ENCODE measurements at places on chromosomes 1 and 21. TPM values are rescaled to one million over a fixed set of nuclear protein-coding genes. Genes with fewer than 3 reads are reported as not detected.

CELA3A gene
- 0.26 TPM for polyA plus RNA-seq

KANK4 gene
- 0.10 TPM for polyA plus RNA-seq

SMPDL3B gene
- polyA plus RNA-seq, result 17.0 TPM

SLC50A1 gene
- polyA plus RNA-seq, result 114 TPM

LCE3D gene
- polyA plus RNA-seq, result not detected

COL9A2 gene
- polyA plus RNA-seq, result 12.1 TPM

- DNase-seq, result peak; percentile 84
Measured at GRCh38 chr1:153536012-153536670, 350 bp upstream of the S100A6 start.

GRCh38 chr1:212970085-212970484, 19.7 kb downstream of the VASH2 start:
- no peak for DNase-seq

GRCh38 chr1:153122831-153123421, 9.6 kb upstream of the SPRR2F start:
- peak; percentile 4 for DNase-seq

DNA sequence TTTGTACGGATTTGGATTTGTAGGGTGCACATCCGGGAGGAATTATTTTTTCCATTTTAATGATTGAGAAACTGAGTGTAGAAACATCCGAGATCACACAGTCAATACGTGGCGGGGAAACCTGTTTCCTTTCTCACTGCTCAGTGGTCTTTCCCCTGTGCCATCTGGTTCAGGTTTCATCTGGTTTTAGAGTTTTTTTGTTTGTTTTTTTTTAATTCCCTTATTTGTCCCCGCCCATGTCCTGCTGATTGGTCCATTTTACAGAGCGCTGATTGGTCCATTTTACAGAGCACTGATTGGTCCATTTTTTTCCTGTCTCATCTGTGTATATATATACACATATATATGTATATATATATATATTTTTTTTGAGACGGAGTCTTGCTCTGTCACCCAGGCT, 6.0 kb downstream of the TRPM2 start:
- no peak for DNase-seq

DNA sequence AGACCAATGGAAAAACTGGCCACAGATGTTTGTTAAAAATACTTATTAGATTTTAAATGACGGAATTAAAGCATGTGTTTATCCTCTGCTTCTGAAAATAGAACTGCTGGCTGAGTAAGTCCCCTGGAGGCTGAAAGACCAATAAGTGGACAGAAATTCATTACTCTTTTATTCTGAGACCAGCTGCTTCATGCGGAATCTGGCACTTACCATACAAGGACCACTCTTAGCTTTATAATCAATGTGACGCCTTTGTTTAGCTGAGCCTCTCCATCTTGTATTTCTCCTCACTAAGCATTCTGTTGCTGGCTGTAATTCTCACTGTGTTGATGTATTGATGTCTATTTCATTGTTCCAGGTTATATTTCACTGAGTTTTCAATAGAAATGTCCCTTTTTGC, 6.3 kb upstream of the EXO1 start:
- DNase-seq, result no peak

GRCh38 chr1:226787071-226787470, 48.0 kb upstream of the ITPKB start:
- DNase-seq, result no peak

- DNase-seq, result no peak
Measured at GRCh38 chr1:59487335-59488031, 190.6 kb downstream of the FGGY start.

GRCh38 chr1:153353226-153353947, 4.3 kb upstream of the S100A9 start:
- DNase-seq, result no peak

DNA sequence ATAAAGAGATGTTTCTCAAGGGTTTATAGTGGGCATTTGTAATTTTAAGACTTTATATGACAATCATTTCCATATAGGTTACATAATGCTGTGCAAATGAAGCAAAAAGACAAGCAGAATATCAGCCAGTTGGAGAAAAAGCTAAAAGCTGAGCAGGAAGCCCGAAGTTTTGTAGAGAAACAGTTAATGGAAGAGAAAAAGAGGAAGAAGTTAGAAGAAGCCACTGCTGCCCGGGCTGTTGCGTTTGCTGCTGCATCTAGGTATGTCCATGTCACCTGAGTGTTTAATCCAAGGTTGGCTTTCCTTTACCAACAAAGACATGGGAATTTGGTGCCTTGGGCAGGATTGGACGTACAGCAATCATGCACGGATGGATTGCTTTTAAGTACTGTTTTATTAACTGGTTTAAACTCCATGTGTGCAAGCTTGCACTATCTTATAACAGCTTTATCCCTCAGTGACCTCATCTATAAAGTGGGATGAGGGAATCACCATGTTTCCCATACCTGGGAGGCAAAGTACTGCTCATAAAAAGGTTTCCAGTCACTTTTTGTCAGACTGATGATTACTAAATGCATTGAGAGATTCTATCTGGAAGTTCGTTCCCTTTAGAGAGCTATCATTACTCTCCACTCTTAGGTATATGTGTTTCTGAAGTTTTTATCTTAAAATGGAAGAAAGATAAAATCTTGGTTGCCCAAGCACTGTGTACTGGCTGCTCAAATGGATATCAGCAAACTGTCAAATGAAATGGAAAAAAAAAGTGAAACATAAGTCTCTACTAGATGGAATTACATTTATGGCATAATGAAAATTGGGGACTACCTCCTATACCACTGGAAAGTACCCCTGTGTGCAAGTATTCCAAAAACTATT, 55.1 kb downstream of the MACO1 start:
- no peak for DNase-seq

DNA sequence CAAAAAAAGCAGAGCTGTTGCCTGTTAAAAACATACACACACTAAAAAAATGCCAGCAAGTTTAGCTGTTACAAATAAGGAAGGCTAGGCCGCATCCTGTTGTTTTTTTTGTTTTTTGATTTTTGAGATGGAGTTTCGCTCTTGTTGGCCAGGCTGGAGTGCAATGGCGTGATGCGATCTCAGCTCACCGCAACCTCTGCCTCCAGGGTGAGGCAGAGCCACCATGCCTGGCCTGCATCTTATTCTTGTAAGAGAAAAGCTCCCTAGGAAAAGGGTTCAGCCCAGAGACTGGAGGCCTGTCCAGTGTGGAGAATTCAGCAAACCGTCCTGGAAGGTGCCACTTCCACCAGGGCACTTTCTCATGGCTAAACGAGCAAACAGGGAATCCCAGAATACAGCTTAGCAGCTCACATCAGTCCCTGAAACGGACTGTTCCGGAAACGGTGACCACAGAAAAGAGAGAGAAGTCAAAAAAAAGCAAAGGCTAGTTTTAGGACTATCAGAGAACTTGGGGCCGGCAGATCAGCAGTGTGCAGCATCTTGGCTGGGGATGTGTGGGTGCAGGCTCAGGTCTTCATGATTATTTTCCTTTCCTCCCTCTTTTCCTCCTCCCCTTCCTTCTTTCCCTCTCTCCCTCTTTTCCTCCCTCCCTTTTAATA, 283.6 kb downstream of the AJAP1 start:
- no peak for DNase-seq

- no peak for DNase-seq
Measured at GRCh38 chr1:210364479-210364878, 35.8 kb downstream of the HHAT start.

- DNase-seq, result peak; percentile 30
Measured at GRCh38 chr1:40032240-40032891, 8.2 kb upstream of the CAP1 start.

GRCh38 chr1:157313240-157313807, 175.1 kb upstream of the ETV3 start:
- DNase-seq, result no peak

DNA sequence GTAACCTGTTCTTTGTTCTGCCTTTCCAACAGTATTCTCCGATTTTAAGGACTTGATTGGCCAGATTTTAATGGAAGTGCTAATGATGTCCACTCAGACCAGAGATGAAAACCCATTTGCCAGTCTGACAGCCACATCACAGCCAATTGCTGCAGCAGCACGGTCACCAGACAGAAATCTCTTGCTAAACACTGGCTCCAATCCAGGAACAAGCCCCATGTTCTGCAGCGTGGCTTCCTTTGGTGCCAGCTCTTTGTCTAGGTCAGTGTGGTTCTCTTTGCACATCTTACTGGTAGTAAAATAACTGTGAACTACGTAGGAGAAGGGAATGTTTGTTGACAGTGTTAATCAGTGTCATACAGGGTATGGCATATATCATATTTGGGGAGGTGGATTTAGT, 72.7 kb downstream of the UBE4B start:
- no peak for DNase-seq

DNA sequence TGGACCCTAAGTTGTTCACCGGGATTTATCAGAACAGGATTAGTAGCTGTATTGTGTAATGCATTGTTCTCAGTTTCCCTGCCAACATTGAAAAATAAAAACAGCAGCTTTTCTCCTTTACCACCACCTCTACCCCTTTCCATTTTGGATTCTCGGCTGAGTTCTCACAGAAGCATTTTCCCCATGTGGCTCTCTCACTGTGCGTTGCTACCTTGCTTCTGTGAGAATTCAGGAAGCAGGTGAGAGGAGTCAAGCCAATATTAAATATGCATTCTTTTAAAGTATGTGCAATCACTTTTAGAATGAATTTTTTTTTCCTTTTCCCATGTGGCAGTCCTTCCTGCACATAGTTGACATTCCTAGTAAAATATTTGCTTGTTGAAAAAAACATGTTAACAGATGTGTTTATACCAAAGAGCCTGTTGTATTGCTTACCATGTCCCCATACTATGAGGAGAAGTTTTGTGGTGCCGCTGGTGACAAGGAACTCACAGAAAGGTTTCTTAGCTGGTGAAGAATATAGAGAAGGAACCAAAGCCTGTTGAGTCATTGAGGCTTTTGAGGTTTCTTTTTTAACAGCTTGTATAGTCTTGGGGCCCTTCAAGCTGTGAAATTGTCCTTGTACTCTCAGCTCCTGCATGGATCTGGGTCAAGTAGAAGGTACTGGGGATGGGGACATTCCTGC, 3.9 kb upstream of the OLFML3 start:
- no peak for DNase-seq

DNA sequence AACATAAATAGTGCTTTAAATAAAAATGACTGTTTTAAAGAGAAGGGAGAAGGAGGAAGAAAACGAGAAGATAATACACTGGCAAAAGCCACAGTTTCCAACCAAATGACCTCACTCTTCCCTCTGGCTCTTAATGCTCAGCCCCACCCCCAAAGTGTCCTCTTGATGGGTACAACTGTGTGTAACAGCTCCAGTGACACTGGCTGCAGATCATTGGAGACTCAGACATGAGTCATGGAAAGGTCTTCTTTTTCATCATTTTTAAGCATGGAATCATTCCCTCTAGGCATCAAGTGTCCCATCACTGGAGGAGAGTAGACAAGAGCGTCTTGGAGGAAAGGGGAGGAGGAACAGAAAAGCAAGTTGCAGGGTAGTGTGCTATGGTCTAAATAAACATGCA, 333.0 kb downstream of the PAPPA2 start:
- DNase-seq, result no peak
